Hindlimb muscle (tissue), 1 donor: ENCODE measurements at places on chromosomes 1 and 21. TPM values are rescaled to one million over a fixed set of nuclear protein-coding genes. Genes with fewer than 3 reads are reported as not detected.

DNA sequence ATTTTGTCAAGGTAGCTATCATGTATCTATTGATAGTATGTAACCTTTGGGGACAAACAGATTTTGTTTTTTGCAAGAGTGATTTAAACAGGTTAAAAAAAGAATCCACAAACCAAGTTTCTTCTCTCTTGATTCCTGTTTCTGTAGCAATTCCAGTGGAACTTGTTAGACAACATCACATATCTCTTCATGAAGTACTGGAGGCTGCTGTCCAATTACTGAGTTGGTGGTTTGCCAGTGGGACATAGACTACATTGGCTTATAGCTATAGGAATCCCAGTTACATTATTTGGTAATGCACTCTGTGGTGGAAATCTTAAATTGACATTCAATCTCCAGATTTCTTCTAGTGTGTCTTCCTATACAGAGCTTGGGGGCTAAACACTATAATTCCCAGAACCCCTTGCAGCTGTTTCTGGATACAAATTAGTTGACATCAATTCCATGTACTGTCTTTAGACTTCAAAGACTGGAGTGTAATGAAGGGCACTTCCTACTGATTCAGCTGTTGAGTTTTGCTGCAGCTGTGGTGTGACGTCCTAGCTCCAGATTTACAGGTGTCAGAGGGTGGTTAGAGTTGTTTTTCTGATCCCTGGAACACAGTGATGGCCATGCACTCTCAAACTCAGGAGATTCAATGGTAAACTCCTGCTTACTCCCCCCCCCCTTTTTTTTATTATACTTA lies 29.4 kb upstream of the GCLM start:
- DNase-seq, result no peak

Gene TPTE
- not detected for polyA plus RNA-seq

Gene GPR52
- polyA plus RNA-seq, result not detected

Gene ATAD3C
- 0.90 TPM for polyA plus RNA-seq

Gene SAMD13
- polyA plus RNA-seq, result 10.7 TPM

DNA sequence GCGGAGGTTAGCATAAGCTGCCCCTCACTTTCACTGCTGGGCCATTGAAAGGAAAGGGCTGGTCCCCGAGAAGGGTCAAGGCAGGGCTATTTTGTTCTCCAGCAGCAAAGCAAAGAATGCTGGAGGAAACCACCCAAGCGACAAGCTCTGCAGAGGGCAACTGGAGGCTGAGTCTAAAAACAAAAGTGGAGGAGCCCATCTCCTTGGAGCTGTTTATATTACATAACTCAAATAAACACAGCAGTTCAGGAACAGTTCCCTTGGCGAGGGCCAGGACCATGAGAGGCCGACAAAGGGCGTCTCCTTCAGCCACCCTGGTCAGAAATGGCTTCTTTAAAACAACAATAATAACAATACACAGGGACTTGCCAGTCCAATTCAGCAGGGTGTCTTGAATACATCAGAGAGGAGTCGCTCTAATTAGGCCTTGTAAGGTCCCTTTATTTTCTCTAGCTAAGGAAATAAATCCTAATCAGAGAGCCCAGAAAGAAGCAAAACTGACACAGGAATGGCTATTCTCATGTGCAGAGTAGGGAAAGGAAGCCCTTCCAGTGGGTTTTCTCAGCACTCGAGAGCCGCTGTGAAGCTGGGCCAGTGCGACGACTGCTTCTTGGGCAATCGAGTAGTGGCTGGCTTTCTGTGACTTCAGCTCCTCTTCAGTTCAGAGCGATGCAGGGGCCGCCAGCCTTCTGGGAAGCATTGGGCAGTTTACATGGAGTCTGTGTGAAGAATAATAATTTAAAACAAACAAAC lies 57.0 kb upstream of the TARBP1 start:
- DNase-seq, result peak; percentile 66

GRCh38 chr21:39601187-39601928 lies 11.4 kb upstream of the B3GALT5 start:
- no peak for DNase-seq

DNA sequence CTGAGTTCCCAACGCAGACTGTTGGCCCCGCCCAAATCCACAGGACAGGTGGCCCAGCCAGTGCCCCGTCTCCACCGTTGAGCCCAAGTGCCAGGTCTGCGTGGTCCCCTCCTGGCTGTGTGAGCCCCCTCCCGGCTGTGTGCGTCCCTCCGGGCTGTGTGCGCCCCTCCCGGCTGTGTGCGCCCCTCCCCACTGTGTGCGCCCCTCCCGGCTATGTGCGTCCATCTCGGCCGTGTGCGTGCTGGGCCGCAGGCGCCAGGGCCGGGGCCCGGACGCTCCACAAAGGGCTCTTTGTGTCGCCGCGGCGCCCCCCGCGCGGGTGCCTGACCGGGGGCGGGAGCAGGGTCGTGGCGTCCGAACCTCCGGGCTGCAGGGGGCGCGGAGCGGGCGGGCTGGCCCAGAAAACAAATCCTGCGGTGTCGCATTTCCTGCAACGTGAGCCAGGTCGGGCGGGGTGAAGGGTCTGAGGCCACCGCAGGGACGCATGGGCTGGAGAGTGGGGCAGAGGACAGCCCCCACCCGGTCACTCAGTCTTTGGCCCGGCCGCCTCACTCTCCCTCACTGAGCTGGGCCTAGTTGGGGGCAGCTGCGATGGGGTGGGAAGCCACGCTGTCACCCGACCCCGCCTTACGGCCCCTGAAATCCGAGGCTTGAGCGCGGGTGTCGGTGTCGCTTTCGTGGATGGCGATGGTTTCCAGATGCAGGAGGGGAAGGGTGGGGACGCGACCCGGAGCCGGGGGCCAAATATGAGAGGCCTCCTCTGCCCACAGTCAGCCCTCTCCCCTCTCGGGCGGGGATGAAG lies 18.8 kb downstream of the TNFRSF25 start:
- no peak for DNase-seq

DNA sequence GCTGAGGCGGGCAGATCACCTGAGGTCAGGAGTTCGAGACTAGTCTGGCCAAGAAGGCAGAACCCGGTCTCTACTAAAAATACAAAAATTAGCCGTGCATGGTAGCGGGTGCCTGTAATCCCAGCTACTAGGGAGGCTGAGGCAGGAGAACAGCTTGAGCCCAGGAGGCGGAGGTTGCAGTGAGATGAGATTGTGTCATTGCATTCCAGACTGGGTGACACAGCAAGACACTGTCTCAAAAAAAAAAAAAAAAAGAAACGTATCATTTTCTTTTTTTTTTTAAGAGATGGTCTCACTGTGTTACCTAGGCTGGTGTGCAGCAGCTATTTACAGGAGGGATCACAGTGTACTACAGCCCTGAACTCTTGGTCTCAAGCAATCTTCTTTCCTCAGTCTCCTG lies 47.3 kb downstream of the ITGB3BP start:
- DNase-seq, result no peak

- DNase-seq, result no peak
These were observed 23.7 kb downstream of the RNF187 start for GRCh38 chr1:228510803-228511413.

GRCh38 chr1:46520063-46520911 lies 30.7 kb downstream of the DMBX1 start:
- DNase-seq, result no peak

- peak; percentile 60 for DNase-seq
These were observed 74.4 kb upstream of the TTC34 start for GRCh38 chr1:2875707-2876561.

Gene SLFNL1
- 0.68 TPM for polyA plus RNA-seq

Gene VSIG8
- not detected for polyA plus RNA-seq

Gene PLA2G2F
- polyA plus RNA-seq, result not detected

- DNase-seq, result no peak
These were observed 299.8 kb downstream of the MRPL39 start for GRCh38 chr21:25307489-25307888.

GRCh38 chr21:14688412-14688811 lies 142.3 kb upstream of the SAMSN1 start:
- no peak for DNase-seq

Gene PTPRC
- 6.9 TPM for polyA plus RNA-seq

GRCh38 chr1:19395678-19396192 lies 83.6 kb downstream of the SLC66A1 start:
- DNase-seq, result no peak

DNA sequence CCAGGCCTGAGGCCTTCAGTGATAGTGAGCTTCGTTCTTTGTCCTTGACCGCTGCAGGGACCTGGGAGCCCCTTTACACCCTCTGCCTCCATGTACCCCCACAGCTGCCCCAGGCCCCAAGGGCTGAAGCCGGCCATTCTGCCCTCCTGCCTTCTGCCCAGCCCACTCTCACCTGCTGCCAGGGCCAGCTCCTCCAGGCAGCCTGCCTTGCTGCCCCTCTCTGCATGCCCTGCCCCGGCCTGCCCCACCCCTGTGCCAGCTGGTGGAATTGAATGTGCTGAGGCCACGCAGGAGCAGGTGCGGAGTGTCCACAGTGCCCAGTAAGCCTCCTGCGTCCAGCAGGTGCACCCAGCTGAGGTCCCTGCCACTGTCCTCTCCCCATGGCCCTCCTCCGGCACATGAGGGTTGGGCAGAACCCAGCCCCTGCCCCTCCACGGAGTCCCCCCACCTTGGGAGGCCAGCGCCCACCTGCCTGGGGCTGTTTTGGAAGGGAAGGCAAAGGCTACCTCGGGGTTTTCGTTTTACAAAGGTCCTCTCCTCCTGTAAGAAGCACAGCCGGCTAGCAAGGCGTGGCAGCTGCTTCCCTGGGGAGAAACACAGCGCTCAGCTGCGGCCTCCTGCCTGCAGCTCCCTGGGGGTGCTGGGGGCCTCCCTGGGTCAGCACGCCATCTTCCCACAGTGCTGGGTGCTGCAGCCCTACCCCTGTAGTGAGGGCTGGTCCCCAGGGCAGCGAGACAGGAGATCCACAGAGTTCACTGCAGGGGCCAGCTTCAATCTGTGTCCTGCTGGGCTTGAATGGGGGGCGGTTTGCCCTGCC lies 21.0 kb downstream of the MMEL1 start:
- no peak for DNase-seq

- DNase-seq, result no peak
These were observed 72.3 kb downstream of the EVA1C start for GRCh38 chr21:32484706-32485380.

GRCh38 chr21:35113064-35113463 lies 64.0 kb upstream of the RUNX1 start:
- DNase-seq, result no peak

GRCh38 chr1:18922848-18923755 lies 20.7 kb upstream of the ALDH4A1 start:
- no peak for DNase-seq

DNA sequence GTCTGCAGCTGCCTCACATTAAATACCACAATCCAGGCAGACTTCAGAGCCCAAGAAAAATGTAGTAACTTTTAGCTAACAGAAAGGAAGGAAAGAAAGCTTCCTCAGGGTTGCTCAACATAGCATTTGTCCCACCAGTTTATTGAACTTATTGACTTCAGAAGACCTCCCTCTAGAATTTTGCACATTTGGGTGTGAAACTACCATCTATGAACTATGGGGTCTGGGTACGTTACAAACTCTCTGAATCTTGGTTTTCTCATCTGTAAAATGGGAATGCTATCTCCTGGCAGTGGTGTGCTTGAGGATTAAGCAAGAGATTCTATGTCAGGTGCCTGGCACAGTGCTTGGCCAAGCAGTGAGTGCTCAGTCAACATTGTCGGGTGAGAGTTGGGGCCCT lies at the start of gene ZP4:
TSS of gene ZP4 (minus strand) at position 101 of the 400 bp plus-strand sequence. CDS start 287 bp downstream, outside the sequence.
- DNase-seq, result no peak

Gene DNASE2B
- 0.17 TPM for polyA plus RNA-seq

DNA sequence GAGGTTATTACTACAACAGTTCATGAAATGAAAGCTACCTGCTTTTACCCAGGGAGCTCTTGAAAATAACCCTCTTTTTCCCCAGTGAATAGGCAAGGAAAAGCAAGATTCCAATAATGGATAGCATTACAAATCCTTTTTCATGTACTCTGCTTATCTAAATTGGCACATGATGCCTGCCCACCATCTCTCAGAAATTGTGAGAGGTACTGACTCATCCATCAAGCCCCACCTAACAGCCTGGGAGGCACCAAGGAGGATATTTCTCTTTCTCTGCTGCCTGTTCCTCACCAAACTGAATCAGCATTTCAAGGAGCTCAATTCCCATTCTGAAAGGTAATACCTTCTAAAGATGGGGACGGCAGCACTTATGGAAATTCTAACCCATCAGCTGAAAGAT lies 34.4 kb downstream of the PALMD start:
- DNase-seq, result no peak

DNA sequence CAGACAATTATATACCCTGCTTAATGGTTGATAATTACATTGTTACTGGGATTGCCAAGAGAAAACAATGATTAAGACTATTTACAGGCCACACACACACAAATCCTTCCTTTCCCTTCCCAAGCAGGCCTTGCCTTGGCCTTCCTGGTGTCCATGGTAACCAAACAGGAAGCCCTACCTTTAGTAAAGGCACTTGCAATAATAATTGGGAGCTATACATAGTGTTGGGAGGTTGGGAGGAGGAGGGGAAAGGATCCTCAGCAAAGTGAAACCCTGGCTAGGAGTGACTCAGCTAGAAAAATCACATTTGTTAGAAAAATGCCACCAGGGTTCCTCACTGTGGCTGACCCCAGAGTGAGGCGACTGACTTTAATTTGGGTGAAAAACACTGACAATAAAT lies 122.3 kb upstream of the ADAR start:
- DNase-seq, result no peak

DNA sequence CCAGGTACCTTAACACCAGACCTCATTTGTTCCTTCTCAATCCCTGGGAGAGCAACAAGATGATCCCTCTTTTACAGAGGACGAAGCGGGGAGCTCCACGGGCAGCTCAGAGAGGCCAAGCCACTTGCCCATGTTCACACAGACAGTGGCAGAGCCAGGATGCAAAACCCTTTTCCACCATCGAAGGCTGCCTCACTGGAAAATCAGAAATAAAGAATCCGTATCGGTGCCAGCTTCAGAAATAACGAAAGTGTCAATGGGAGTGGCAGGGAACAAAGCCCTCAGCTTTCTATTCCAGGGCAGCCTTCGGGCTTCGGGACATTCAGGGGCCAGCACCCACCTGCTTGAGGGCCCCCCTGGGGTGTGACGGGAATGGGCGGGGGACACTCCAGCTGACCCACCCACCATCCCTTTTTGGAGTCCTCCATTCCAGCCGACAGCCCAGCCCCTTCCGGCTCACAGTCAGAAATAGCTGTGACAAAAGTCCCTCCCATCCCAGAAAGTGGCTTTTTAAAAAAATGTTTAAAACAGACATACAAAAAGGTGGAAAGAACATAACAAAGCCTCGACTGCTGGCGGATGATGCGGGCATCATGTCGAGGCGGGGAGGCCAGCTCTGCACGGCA lies 6.0 kb downstream of the IFFO2 start:
- no peak for DNase-seq
